SK-N-SH (cell line): ENCODE measurements at places on chromosomes 6 and 20.

GRCh38 chr6:44685213-44685612 is 297.7 kb downstream of the CDC5L start:
- DNase-seq = no peak

GRCh38 chr6:170034294-170034693 is 256.6 kb downstream of the DLL1 start:
- no peak for DNase-seq

DNA sequence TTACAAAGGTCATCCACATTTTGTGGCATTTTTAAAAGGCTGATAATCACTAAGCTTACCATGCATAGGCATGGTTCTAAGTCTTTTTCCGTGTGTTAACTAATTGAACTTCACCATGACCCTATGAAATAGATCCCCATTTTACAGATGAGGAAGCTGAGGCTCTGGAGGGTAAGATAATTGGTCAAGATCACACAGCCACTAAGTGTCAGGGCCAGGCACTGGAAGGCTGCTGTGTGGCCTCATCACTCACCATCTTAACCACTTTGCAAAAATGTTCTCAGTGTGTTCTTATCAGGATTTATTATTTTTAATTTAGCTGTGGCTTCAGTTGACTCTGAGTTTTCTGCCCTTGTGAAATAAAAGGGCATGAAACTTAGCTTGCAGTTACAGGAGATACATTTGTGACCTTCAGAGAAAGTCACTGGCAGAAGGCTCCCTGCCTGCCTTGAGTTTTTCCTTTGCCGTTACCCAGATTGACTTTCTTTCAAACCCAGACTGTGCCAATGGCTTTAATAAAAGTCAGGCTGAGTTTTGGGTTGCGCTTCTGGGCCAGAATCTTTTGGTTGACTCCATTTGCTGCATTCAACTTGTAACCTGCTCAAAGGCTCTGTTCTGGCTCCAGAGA is 82.0 kb downstream of the EZR start:
- no peak for DNase-seq

GRCh38 chr6:136076496-136076895 is 173.6 kb downstream of the MTFR2 start:
- no peak for DNase-seq

- no peak for DNase-seq
Observed at GRCh38 chr20:15609921-15610320, 963.3 kb downstream of the KIF16B start.
